Progenitor cell of endocrine pancreas (in vitro differentiated cells): ENCODE measurements at places on chromosomes 2 and 18.

GRCh38 chr2:210443527-210443926 is 33.0 kb downstream of the LANCL1 start:
- no peak for DNase-seq

GRCh38 chr2:120899771-120900170 is 164.1 kb downstream of the GLI2 start:
- no peak for DNase-seq

DNA sequence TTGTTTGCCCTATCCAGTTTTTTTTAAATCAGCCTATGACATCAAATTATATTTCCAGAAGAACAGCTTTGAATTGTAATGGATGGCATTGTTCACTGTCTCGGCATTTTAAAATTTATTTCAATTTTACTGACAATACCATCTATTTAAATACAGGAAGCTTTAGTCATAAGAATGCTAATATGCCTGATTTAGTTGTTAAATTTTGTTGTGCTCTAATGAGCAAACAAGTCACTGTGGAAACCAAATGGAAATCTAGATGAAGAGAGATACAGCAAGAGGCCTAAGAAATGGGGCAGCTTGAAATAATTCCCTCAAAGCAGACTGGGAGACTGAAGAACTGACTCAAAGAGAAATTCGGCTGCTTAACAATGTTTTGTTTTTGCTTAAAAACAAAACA is 76.8 kb downstream of the OSBPL6 start:
- no peak for DNase-seq

- DNase-seq = no peak
These were observed 138.9 kb downstream of the PTH2R start for GRCh38 chr2:208545403-208546042.

DNA sequence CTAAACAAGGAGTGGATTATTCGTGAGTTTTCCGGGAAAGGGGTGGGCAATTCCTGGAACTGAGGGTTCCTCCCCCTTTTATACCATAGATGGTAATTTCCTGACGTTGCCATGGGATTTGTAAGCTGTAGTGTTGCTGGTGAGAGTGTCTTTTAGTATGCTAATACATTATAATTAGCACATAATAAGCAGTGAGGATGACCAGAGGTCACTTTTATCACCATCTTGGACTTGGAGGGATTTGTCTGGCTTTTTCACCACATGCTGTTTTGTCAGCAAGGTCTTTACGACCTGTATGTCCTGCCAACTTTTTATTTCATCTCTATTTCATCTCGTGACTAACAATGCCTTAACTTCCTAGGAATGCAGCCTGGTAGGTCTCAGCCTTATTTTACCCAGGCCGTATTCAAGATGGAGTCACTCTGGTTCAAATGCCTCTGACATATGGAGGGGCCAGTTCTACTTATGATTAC is 124.8 kb upstream of the B3GNT2 start:
- DNase-seq = no peak

GRCh38 chr2:19933351-19933981 is 31.7 kb upstream of the TTC32 start:
- no peak for DNase-seq

DNA sequence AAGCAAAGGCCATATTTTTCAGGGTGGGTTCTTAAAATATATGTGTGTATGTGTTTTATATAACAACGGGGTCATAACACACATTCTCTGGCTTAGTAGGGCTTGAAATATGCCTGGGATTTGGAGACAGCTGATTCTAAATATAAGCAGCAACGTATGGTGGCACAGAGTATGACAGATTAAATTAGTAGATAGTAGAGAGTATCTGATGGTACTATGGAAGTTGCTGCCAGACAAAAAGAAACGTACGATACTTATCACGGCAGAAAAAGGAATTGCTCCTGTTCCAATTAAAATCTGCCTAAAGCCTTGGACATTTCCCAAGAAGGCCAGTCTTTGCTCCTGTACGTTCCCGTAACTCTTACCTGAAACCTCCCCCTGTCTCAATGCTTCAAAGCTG is 607.9 kb upstream of the ID2 start:
- no peak for DNase-seq

- DNase-seq = no peak
These were observed 6.4 kb upstream of the CTLA4 start for GRCh38 chr2:203861197-203861596.

DNA sequence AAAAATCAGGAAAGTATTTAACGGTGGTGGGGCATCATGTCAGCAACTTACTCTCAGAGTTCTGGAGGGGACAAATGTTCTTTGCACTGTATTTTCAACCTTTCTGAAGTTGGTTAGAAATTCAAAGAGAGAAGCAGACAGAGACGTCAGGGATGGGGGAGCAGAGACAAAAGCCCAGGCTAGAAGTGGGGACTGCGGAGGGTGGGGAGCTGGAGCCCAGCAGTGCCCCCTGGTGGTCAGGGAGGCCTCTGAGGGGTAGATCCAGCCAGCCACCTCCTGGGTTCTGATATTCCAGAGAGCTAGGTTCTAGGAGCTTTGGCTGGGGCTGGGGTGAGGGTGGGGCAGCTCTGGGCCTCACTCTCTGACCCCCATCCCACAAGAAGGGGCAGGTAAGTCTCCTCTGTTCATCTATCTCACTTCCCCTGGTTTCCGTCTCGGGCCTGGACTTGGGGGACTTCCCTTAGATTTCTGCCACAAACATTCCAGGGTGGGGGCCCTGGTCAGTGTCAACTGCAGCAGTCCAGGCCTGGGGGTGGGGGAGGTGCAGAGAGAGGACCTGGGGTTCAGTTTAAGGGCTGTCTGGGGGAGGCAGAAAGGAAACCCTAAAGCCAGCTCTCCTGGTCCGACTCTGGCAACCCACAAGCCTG is 8.9 kb downstream of the TNS1 start:
- DNase-seq = peak; percentile 67
